ENCODE measurements at places on chromosomes 12 and 14.

DNA sequence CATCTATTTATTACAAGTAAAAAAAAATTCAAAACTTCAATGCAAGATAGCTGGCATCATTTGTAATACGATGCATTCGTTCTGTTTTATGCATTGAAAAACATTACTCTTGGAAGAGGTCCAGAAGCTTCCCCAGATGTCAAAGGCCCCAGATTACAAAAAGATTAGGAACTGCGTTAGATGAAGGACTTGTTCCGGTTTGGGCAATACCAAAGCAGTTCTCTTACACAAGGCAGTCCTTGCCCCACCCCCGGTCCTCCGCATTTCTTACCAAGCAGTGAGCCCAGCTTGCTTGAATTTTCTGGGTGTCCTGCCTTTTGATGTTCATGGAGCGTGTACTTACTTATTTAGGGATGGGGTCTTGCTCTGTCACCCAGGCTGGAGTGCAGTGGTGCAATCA, 4.8 kb upstream of the HVCN1 start:
- ATAC-seq: no peak

DNA sequence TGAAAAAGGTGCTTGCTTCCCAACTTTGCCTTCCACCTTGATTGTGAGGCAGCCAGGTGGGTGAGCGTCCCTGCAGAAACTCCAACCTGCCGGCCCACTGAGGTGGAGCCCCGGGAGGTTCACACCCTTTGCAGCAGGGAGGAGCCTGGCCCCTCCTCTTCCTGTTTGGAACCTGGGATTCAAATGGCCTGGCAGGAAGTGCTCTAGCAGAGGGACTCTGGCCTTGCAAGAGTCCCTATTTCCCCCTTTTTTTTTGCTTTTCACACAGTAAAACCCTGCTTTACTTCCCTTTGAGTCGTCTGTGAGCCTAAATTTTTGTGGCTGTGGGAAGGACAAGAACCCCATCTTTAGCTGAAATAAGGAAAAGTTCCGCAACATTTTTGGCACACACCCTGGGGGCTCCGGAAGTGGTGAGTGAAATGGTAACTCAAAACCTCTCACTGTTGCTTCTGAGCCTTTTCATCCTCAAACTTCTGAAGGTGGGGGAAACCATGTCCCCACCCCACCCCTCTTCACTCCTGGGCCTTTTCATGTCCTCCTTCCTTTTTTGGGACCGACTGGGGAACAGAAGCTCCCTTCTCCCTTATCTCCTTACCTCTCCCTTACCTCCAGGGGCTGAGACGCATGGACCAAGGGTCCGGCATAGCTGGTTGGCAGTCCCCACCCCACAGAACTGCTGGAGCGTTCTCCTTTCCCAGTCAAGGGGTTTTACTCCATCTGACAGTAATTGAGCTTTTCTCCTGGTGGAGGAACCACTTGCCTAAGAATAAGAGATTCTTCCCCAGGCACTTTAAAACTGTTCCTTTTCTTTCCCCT, 102.0 kb downstream of the KCNMB4 start:
- no peak for ATAC-seq

DNA sequence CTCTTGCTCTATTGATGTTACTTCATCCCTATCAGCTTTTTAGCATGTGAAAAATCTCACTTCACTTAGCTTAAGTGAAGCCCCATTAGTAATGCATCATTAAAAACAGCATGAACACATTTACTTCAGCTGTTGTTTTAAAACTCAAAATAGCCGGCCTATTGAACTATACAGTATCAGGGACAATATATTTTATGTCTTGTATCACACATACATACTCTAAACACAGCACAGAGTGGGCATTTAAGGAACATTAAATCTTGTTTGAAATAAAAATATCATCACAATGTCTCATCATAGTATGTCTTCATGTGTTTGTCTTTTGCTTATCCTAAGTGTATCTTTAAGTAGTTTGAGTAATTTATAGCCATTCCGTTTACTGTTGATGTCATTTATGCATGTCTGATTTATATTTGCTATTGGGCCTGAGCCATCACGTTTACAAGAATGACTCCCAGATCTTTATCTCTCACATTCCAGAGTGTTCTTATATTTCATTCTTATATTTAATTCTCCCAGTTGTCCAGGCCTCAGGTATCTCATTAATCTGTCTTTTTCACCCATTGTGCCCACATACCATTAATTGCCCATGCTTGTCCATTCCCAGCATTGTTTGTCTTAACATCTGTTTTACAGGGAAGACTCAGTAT, 57.5 kb downstream of the ARHGAP5 start:
- peak; percentile 71 for ATAC-seq

DNA sequence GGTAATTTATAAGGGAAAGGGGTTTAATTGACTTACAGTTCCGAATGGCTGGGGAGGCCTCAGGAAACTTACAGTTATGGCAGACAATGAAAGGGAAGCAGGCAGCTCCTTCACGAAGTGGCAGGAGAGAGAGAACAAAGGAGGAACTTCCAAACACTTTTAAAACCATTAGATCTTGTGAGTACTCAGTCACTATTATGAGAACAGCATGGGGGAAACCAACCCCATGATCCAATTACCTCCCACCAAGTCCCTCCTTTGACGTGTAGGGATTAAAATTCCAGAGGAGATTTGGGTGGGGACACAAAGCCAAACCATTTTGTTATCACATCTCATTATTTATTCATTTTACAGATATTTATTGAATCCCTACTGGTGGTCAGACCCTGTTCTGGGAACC, 822.8 kb downstream of the GALC start:
- ATAC-seq: no peak

GRCh38 chr12:85733984-85734383, 102.2 kb downstream of the RASSF9 start:
- peak; percentile 59 for ATAC-seq

DNA sequence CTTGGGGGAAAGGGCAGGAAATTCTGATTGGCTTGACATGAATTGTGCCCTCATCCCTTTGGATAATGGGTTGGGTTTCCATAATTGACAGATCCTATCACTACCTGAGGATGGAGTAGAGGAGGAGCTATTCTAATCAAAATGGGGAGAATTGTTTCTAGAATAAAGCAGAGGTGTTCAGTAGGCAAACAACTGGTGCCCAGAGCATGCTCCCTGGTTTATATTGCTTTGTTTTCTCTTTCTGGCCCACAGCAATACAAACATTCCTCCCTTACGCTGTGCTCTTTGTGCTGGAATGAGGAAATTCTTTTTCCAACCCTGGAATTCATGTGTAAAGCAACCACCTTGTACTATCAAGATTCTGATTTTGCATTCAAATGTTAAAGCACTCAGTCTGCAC, 147.4 kb downstream of the RASSF9 start:
- ATAC-seq: no peak

DNA sequence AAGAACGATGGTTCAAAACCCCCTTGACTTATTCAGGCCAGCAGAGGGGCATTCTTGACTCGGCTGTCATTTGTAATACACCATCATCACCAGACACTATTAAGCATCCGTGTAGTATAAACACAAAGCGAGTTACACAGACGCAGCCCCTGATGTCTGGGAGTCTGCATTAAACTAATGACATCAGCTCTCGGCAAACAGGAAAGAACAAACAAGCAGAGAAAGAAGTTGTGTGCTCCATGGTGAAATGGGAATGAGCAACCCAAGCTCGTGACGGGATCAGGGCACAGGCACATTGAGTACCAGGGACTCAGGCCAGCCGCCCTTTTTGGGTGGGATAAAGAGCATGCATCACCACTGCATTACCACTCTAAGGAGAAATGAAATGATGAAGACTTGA, 460.1 kb downstream of the MED13L start:
- ATAC-seq: no peak

- ATAC-seq: no peak
Observed at GRCh38 chr12:105949391-105949790, 189.4 kb downstream of the NUAK1 start.

DNA sequence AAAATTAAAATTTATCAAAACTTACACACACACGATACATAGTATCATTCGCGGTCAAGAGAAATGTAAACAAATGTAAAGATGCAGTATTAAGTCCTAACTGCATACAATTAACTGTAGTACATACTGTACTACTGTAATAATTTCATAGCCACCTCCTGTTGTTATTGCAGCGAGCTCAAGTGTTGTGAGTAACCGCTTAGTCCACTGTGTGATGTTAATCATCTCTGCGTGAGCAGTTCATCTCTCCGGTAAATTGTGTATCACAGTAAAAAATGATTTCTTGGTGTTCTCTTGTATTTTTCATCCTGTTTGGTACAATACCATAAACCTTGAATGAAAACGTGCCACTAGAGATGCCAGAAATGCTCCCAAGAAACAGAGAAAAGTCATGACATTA, 6.5 kb downstream of the EPS8 start:
- ATAC-seq: no peak

- ATAC-seq: no peak
Observed at GRCh38 chr12:114864837-114865551, 181.0 kb upstream of the TBX3 start.

GRCh38 chr14:33465846-33466700, 484.8 kb downstream of the EGLN3 start:
- ATAC-seq: no peak

DNA sequence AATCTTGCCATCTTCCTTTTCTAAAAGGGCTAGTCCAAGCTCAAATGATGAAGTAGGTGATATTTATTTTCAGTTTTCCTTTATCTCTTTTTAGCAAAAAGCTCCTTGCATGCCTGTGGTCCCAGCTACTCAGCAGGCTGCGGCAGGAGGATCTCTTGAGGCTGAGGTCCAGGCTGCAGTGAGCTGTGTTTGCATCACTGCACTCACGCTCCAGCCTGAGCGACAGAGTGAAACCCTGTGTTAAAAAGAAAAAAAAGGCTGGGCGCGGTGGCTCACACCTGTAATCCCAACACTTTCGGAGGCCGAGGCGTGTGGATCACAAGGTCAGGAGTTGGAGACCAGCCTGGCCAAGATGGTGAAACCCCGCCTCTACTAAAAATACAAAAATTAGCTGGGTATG, 5.0 kb downstream of the TMEM116 start:
- ATAC-seq: no peak

DNA sequence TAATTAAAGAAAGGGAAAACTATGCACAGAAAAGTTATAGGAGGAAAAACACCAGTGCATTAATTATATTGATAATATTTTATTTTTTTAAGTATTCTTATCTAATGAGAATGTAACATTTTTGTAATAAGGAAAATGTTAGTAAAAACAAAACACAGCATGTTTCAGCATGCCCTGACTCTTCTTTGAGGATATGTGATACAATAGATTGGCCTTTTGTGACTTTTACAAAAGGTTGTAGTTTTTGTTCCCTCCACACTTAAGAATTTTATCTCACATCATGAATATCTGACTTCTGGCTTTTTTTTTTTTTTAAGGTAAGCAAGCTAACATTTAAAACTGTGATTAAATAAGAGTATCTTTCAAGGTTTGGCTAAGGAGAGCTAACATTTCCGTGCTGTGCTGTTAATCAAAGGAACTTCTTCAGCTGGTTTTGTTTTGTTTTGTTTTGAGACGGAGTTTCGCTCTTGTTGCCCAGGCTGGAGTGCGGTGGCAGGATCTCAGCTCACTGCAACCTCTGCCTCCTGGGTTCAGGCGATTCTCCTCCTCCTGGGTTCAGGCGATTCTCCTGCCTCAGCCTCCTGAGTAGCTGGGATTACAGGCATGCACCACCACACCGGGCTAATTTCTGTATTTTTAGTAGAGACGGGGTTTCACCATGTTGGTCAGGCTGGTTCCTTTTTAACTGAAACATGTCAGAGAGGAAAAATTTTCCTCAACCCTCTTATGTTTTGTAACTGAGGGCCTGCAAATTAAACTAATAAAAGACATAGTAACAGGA, 30.8 kb upstream of the RESF1 start:
- no peak for ATAC-seq

GRCh38 chr12:123805173-123805572, 43.1 kb downstream of the DNAH10 start:
- ATAC-seq: no peak
